GM13977 (cell line): ENCODE measurements at places on chromosomes 1 and 21.

GRCh38 chr1:230248889-230249270 is 177.3 kb downstream of the PGBD5 start:
- DNase-seq, result no peak

- no peak for DNase-seq
These were observed 46.6 kb upstream of the MAB21L3 start for GRCh38 chr1:116064616-116065015.

- no peak for DNase-seq
These were observed 13.8 kb downstream of the LYST start for GRCh38 chr1:235852887-235853286.

- no peak for DNase-seq
These were observed 143.4 kb downstream of the ZZZ3 start for GRCh38 chr1:77538956-77539518.

GRCh38 chr1:3024019-3024418 is 2.8 kb downstream of the ACTRT2 start:
- no peak for DNase-seq

GRCh38 chr1:243841507-243841906 is 8.5 kb downstream of the AKT3 start:
- DNase-seq, result no peak

GRCh38 chr1:200400556-200400955 is 9.3 kb downstream of the ZNF281 start:
- DNase-seq, result no peak

GRCh38 chr1:190140644-190141043 is 337.0 kb downstream of the BRINP3 start:
- no peak for DNase-seq

DNA sequence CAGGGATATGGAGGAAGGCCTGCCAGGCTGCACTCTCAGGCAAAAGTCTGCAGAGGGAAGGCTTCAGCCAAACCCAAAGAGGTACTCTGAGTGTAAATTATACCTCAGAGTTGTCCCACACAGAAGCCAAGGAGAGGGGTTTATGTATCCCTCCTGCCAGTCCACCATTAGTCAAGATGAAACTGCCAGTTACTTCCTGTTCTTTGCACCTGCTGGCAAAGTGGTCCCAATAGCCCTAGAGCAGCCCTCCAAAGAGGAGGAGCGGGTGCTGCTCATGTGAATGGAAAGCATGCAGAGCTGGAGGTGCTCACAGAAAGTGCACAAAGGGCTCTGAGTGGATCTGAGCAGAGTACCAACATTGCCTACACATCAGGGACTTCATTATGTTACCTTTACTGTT is 37.1 kb upstream of the MCOLN3 start:
- DNase-seq, result no peak

GRCh38 chr1:30399026-30399425 is 324.4 kb downstream of the MATN1 start:
- DNase-seq, result no peak

DNA sequence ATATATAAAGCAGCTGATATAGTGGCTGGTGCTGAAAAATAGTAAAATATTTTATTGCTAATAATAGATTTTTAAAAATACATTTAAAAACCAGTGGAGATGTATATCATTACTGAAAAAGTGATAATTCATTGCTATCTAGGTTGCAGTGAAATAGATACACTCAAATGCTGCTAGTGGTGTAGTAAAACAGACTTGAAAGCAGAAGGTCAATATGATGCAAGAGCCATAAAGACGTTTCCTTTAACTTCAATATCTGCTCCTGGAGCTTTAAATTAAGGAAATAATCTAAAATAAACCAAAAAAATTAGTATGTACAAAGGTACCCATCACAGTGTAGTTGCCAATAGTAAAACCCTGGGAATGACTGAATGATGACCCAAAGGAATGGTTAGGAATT is 26.2 kb downstream of the RHEX start:
- DNase-seq, result no peak

- no peak for DNase-seq
These were observed 36.7 kb upstream of the FAM89A start for GRCh38 chr1:231076802-231077201.

DNA sequence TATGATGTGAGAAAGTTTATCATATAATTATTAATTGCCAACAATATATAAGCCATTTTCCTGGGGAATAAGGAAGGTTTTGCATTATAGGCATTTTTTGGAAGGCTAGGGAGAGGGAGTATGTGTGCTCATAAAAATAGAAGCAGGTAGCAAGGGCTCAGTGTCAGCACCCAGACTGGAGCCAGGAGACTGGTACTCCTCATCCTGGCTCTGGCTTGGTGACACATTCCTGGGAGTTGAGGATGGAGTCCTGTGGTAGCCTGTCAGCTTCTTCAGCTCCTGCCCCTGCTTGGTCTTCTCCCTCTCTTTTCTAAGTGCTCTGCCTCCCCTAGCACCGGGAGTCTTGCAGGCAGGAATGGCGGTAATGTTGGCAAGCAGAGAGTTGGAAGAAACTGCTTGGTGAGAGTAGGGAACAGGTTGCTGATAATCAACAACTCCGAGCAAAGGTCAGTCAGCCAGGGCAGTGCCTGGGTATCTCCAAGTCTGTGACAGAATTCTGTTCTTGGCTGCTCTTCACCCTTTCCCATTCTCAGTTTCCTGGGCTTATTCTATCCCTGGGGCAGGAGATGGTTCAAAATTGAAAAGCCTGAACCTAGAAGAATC is 23.0 kb downstream of the GIPC2 start:
- DNase-seq, result no peak

DNA sequence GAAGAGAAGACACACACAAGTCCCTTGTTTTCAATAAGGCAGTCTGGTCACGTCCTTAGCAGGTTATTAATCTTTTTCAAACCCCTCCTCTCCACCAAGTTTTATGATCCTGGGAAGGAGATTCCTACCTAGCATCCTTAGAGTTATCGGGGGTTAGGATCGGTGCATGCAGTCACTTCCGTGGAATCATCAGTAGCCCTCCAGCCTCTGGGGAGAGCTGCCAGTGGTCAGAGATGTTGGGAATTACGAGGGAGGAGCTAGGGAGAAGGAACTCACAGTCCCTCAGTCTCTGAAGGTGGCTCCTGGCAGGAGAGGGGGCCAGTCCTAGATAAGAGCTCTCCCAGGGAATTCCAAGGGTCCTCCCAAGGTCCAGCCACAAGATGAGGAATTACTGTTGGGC is 57.7 kb upstream of the ATP5PO start:
- DNase-seq, result no peak

- DNase-seq, result no peak
These were observed 20.1 kb upstream of the ZP4 start for GRCh38 chr1:237910834-237911233.

DNA sequence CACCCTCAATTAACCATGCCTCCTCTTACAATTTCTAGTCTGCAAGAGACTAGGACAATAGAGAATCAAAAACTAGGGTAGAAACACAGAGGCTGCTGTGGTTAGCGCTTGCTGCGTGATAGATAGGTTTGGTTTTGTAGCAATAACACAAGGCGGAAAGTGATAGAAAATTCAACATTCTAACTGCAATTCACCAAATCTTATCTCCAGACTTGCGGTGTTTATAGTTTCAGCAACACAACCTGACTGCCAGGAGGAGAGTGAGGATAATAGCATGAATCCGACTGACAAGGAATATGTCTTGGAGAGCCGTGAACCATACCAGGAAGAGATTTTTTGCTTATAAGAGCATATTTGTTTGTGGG is 30.7 kb upstream of the IFNAR2 start:
- DNase-seq, result no peak

DNA sequence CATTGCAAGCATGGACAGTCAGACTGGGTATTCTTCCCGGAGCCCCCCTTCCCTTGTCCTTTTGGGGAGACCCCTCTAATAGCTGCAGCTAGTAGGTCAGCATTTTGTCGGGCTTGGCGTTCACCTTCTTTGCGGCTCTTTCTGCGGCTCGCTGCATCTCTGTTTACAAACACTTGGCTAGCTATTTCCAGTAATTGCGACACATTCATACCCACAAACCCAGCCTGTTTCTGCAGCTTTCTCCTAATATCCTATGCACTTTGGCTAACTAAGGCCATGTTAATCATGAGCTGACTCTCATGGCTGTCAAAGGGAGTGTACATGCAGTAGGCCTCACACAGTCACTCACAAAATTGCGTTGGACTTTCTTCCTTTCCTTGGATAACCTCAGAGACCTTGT is 716.4 kb downstream of the AMY1C start:
- DNase-seq, result no peak

GRCh38 chr1:204997591-204998355 is 45.2 kb upstream of the CNTN2 start:
- DNase-seq, result no peak

DNA sequence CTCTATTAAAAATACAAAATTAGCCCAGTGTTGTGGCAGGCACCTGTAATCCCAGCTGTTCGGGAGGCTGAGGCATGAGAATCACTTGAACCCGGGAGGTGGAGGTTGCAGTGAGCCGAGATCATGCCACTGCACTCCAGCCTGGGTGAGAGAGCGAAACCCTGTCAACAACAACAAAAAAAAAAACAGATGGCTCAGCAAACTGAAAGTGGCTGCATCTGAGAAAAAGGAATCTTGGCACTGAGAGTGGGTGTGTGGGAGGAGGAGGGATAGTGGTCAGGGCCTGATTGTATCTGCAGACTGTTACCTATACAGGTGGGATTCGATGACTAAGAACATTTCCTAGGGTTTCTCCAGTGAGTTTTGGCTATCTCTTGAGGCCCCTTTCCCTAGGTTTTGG is 122.2 kb upstream of the BARHL2 start:
- DNase-seq, result no peak

- no peak for DNase-seq
These were observed 108.1 kb downstream of the CAMTA1 start for GRCh38 chr1:6893388-6893787.

- DNase-seq, result peak; percentile 54
These were observed 5.4 kb upstream of the LAMC2 start for GRCh38 chr1:183180634-183181056.
